Fibroblast of the aortic adventitia (primary cell): ENCODE measurements at places on chromosomes 11 and 22. TPM values are rescaled to one million over a fixed set of nuclear protein-coding genes. Genes with fewer than 3 reads are reported as not detected.

Gene MYRF
- total RNA-seq, result 0.16 and 0.18 TPM in 2 replicates

Gene RBMXL2
- total RNA-seq, result not detected in 2 replicates

Gene PRG3
- not detected in 2 replicates for total RNA-seq

Gene OR51E2
- not detected in 2 replicates for total RNA-seq

Gene VWCE
- total RNA-seq, result 7.4 and 13.9 TPM in 2 replicates

Gene GRAMD1B
- total RNA-seq, result 3.1 and 11.0 TPM in 2 replicates
